ENCODE measurements at places on chromosomes 16 and 17.

GRCh38 chr17:52824542-52824941 lies 666.0 kb upstream of the CA10 start:
- DNase-seq: no peak

DNA sequence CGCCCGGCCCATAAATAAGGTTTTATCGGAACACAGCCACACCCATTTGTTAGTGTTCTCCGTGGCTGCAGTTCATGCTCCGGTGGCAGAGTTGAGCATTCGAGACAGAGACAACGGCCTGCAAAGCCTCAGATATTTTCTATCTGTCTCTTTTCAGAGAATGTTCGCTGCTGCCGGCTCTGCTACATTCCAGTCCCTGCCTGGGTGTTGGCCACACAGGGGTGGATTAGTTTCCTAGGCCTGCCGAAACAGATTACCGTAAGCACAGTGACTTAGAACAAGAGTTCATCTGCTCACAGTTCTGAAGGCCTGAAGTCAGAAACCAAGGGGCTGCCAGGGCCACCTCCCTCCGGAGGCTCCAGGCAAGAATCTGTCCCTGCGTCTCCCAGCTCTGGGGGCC lies 19.1 kb upstream of the GSG1L start:
- DNase-seq: no peak

GRCh38 chr17:73118139-73118538 lies 25.7 kb upstream of the SLC39A11 start:
- no peak for DNase-seq

DNA sequence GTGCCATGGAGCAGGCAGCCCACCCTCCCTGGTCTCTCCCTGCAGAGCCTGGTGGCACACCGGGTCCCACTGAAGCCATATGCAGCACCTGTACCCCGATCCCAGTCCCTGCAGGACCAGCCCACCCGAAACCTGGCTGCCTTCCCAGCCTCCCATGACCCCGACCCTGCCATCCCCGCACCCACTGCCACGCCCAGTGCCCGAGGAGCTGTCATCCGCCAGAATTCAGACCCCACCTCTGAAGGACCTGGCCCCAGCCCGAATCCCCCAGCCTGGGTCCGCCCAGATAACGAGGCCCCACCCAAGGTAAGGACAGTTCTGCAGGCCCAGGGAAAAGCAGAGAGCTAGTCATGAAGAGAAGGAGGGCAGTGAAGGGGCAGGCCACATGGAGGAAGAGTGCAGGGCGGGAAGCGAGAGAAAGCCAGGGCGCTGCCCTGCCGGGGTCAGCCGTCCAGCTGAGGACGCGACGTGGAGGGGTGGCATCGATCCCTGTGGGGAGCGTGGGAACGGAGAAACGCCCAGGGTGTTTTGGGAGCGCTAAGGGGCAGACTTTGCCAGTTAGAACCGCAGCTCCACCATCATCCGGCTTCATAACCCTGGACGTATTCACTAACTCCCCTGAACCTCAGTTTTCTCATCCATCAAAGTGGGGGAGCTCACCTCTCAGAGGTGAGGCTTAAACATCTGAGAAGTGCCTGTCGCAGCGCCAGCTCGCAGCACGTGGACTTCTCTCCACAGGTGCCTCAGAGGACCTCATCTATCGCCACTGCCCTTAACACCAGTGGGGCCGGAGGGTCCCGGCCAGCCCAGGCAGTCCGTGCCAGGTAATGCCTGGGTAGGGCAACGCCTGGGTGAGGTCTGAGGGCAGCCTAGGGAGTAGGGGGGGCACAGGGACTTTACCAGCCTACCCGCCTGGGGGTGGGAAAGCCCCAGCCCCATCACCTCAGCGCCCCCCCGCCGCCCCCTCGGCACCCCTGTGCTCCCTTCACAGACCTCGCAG lies 7.6 kb upstream of the C17orf107 start:
- DNase-seq: no peak

- DNase-seq: no peak
These were observed 13.3 kb upstream of the C1QL1 start for GRCh38 chr17:44981221-44981968.

GRCh38 chr16:787978-788398 lies at the start of gene RPUSD1:
Gene RPUSD1 (minus strand): TSS chr16:788381. CDS start chr16:787737, 644 bp downstream.
- no peak for DNase-seq

- DNase-seq: no peak
These were observed 2.4 kb downstream of the ZNF267 start for GRCh38 chr16:31875928-31876547.

DNA sequence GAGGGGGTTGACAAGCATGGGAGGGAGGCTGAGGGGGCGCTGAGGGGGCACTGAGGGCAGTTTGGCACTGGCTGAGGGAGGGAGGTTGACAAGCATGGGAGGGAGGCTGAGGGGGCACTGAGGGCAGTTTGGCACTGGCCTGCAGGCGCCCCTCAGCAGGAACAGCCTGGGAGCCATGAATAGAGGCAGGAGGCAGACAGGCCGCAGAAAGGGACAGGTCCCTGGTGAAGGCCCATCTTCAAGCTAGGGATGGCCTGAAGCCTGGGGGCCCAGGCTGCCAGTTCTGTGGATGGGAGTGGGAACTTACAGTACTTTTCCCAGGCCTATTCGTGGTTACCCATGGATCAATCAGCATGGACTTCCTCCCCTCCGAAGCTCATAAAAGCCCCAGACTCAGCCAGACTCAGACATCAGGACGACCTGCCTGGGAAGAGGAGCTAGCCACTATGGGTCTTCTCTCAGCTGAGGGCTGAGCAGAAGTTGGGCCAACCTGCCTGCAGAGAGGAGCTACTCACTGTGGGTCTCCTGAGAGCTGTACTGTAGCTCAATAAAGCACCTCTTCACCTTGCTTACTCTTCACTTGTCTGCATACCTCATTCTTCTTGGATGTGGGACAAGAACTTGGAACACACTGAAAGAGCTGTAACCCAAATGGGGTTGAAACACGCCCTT lies 72.8 kb upstream of the BRD7 start:
- no peak for DNase-seq

GRCh38 chr17:75808905-75809621 lies 24.5 kb downstream of the UNK start:
- DNase-seq: no peak

GRCh38 chr17:69511250-69511649 lies 96.8 kb downstream of the MAP2K6 start:
- no peak for DNase-seq

- DNase-seq: no peak
These were observed 3.8 kb downstream of the CRYM start for GRCh38 chr16:21274172-21274726.

- no peak for DNase-seq
These were observed 1.8 kb downstream of the GGNBP2 start for GRCh38 chr17:36546418-36547093.

DNA sequence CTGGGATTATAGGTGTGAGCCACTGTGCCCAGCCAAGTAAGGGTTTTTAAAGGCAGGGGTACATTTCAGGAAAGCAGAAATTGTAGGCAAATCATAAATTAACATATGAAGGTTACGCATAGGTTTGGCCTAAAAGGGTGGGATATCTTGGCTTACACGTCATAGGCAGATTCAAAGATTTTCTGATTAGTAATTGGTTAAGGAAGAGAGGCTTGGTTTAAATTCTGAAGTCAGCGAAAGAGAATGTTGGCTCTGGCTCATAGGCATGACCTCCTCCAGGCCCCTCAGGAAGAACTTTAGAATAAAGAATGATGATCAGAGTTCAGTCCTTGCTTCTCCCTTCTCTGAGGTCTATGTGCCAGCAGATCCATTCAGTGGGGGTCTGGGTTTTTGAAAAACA lies 124.8 kb upstream of the RBBP6 start:
- no peak for DNase-seq

- peak; percentile 44 for DNase-seq
These were observed at the start of gene NKD1 for GRCh38 chr16:50548125-50548908. Gene NKD1 (plus strand): TSS chr16:50548396. CDS start chr16:50548554, 158 bp downstream.

GRCh38 chr17:49830605-49831004 lies 17.3 kb downstream of the TAC4 start:
- no peak for DNase-seq

- no peak for DNase-seq
These were observed 39.2 kb downstream of the CYLD start for GRCh38 chr16:50781043-50781442.

GRCh38 chr16:89009343-89010209 lies 32.6 kb upstream of the CBFA2T3 start:
- no peak for DNase-seq

GRCh38 chr17:39868554-39868942 lies 546 bp downstream of the ZPBP2 start:
- no peak for DNase-seq

DNA sequence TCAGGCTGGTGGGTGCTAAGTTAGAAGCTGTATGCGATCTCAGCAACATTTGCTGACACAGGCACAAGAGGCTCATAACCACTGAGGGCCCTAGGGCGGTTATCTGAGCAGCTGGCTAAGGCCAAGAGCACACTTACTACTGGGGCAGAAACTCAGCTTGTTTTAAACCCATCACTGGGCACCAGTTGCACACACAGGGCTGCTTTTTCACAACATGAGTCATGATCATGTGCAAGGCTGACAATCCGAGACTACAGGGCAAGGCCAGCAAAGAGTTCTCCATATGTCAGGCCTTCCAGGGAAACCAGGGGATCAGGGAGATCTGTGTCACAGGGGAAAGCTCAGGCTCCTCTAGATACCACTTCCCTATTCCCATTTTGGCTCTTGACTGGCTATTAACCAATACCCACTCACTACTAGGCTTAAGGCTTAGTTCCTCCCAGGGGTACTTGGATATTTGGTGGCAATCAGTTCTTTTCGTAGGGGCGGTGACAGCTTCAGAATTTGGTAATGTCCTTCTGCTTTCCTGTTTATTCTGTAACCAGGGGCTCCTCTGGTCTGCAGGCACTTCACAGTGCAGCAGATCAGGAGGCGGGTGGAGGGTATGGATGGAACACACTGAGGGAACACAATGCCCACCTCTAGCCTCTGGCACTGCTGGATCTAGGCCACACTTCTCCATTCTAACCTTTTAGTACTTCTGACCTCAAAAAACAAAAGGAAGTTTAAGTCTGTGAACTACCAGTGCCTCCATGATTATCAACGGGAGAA lies 44.9 kb upstream of the ERN1 start:
- peak; percentile 54 for DNase-seq

DNA sequence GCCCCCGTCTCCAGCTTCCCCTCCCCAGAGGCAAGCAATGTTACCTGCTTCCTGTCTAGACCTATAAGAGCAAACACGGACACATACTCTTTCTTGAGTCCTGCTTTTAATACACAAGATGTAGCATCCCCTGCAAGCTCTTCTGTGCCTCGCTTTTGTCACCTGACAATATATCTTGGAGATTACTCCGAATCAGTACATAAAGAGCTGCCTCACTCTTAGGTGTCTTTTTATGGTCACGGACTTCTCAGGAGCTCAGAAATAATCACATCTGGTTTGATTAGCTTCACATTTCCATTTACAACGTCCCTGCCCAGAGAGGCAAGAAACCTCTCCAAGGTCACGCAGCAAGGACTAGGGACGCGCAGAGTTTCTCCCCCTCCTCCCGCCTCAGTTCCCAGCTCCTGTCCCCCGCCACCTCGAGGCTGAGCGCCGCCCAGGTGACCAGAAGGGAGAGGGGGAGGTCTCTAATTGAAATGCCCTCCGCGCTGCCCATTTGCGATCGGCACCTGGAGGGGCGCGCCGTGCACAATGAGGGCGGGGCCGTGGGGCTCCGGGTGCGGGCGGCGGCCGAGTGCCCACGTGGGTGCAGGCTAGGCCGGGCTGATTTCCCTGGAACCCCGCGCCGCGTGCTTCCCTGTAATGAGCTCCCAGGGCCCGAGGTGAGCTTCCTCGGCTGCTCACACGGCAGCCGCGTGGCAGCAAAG lies 13.8 kb upstream of the SEZ6 start:
- no peak for DNase-seq

DNA sequence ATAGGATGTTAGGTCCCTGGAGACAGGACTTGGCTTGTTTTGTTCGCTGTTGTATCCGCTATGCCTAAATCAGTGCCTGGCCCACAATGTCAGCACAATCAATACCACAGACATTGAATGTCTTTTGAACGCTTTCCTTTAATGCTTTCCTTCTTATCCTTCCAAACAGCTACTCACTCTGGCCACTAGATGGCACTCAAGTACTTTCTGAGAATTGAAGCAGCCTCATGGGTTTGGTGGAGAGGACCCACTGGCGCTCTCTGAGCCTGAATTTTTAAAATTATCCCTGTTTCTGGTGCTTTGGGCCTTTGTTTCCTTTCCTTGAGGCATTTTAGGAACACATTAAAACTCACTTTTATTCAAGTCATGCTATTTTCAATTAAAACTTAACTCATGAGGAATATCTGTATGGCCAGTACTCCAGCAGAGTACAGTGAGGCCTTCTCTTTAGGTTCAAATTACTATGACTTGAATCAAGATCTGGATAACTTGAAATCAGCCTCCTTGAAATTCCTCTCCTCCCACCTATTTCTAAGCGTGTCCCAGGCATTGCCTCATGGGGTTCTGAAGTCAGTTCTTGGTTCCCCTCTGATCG lies 3.2 kb upstream of the NLRP1 start:
- DNase-seq: peak; percentile 22

DNA sequence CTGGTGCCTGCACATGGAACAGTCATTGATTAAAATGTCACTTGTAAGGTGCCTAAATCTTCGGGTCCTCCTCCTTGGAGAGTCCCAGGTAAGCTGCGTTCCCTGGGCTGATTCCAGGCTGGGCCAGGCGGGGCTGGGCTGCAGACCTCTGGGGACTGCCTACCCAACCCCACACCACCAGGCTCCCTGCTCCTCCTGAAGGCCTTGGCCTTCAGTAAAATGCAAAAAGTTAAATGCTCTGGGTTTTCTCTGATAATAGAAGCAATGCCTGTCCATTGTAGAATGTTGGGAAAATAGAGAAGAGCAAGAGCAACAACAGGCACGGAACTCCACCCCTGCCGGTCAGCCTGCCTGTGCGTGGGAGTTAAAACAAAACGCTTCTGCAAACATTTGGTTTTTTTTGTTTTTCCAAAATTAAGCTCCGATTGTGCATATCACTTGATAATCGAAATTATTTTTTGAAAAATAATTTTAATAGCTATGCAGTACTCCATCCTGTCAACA lies 363.9 kb downstream of the SEC14L1 start:
- DNase-seq: no peak

DNA sequence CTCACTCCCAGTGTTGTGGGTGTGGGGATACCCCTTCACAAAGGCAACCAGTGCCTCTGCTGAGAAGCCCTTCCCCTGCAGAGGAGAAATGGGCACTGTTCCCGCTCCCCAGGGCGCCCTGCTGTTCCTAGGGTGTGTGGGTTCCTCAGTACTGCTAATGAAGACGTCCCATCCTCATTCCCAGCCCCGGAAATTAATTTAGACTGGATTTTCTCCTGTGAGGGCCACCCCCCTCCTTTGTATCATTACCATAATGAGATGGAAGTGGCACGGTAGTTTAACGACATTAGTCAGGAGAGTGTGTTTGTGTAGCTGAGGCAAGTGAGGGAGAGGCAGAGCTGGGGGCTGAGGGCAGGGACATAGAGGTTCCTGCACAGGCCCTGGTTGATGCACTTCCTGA lies 53.2 kb downstream of the PIPOX start:
- no peak for DNase-seq
